T-cell (primary cell): ENCODE measurements at places on chromosomes 16 and 17. TPM values are rescaled to one million over a fixed set of nuclear protein-coding genes. Genes with fewer than 3 reads are reported as not detected.

Gene CTRB1
- total RNA-seq: not detected

Gene EPOP
- 0.92 TPM for total RNA-seq

- no peaks in the 10 kb centered on the region for H3K27me3 ChIP-seq
- H3K36me3 ChIP-seq: no peaks in the 10 kb centered on the region
- H3K4me3 ChIP-seq: peak overlapping the region; percentile 80
- peaks cover 58% of the 10 kb centered on the region for H3K4me1 ChIP-seq
Observed at GRCh38 chr17:8122422-8122923, 1.4 kb downstream of the HES7 start.

GRCh38 chr16:8920645-8921346 is 38.6 kb downstream of the LITAFD start:
- peaks cover 87% of the 10 kb centered on the region for H3K36me3 ChIP-seq
- peaks cover 11% of the 10 kb centered on the region for H3K4me1 ChIP-seq
- H3K27me3 ChIP-seq: no peaks in the 10 kb centered on the region
- no peak for DNase-seq
- H3K27ac ChIP-seq: no peak overlapping the region

GRCh38 chr16:86942151-86943051 is 364.1 kb downstream of the FOXL1 start:
- H3K4me1 ChIP-seq: no peaks in the 10 kb centered on the region
- no peak overlapping the region for H3K27ac ChIP-seq
- no peak for DNase-seq
- no peaks in the 10 kb centered on the region for H3K36me3 ChIP-seq
